ENCODE measurements at places on chromosomes 4 and X.

- DNase-seq, result no peak
Measured at GRCh38 chrX:789096-789495, 158.5 kb downstream of the SHOX start.

- DNase-seq, result peak; percentile 86
Measured at GRCh38 chr4:76589402-76589801, 154.4 kb downstream of the SHROOM3 start.

DNA sequence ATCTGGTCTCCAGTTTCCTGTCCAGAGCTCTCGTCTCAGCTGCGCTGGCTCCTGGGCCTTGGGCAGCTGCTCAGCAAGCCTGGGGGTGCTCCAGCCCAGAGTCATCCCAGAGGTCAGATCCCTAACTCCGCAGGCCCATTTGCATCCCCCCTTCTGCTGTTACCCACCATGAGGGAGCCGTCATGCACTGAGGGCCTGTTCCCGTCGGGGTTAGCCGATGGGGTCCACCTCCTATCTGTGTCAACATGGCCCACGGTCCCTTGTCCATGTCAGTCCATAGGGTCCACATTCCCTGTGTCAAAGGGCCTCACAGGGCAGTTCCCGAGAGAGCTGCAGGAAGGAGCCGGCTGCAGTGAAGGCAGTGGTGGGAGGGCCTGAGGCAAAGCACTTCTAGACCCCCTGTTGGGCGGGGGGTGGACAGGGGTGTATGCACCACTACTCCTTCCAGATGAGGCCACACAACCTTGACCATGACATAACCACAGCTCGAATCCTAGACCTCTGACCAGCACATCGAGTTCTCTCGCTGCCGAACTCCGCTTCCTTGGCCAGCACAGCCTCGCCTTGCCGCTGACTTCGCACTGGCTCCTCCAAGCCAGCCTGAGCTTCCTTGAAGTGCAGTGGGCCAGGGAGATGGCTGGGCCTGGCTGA, 24.9 kb downstream of the WDR1 start:
- DNase-seq, result no peak

DNA sequence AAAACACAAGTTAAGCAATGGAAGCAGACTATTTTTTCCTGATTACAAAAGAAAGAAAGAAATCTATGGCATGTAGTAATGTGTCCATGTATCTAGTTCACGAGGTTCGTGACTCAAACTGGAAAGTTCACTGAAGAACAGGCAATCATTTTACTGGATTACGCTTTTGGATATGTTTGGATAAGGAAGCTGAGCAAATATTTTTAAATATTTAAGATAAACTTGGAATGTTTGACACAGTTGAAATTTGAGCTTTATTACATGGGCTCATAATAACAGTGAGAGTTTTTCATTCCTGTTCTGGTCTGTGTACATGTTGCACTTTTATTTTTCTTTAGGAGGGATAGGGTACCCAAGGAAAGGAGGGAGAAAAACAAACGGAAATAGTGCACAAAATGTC, 244.2 kb upstream of the GK2 start:
- DNase-seq, result peak; percentile 36

DNA sequence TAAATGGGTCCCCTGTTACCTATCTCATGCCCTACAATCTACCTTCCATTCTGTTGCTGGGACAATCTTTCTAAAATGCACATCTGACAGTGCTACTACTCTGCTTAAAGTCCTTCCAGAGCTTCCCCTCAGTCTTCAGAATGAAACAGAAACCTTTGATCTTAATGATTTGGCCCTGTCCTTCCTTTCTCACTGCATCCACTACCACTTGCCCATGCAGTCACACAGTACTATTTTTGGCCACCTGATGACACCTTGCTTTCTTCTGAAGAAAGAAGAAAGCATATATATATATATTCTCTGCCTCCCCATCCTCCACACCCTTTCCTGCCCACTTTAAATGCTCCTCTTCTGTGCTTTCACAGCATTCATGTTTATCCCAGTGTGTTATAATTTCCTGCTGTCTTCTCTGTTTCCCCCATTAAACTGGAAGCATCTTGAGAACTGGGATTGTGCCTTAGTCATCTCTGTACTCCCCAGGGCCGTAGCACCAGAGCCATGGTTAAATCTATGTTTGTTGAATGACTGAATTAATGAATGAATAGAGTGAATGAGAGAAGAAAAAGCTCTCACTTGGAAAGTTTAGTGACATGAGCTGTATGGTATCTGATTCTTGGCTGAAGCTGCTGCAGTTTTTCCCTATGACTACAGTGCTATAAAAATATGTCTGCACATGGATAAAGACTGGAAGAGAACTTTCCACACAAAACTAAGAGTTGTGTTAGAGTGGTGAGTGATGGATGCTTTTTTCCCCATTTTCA, 56.2 kb downstream of the RTL9 start:
- peak; percentile 82 for DNase-seq

- DNase-seq, result peak; percentile 87
Measured at GRCh38 chr4:123452616-123453015, 56.0 kb downstream of the SPRY1 start.

DNA sequence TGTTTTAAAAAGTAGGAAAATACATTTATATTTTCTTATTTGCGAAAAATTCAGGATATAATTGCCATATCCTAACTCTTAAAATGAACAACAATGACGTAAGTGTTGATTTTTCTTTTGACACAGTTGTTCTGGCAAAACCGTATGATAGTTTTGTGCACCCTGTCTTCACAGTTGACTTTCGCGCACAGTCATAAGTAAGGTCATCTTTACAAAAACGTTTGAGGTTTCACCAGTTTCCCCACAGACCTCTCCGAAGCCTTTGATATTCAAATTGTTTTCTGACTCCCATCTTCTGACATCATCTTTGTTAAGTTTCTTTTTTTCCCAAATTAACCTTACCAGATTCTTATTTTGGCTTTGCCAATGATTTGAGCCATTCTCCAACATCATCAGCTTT, 48.1 kb upstream of the ATXN3L start:
- DNase-seq, result no peak

GRCh38 chr4:14289708-14290107, 662.2 kb upstream of the BOD1L1 start:
- no peak for DNase-seq

GRCh38 chrX:145002771-145003170, 244.5 kb upstream of the SPANXN1 start:
- DNase-seq, result no peak

GRCh38 chr4:173478201-173478912, 51.7 kb downstream of the HAND2 start:
- DNase-seq, result peak; percentile 60

GRCh38 chr4:128521156-128521555, 233.5 kb upstream of the PGRMC2 start:
- peak; percentile 30 for DNase-seq

- DNase-seq, result no peak
Measured at GRCh38 chrX:72050011-72050410, 81.7 kb downstream of the RTL5 start.

DNA sequence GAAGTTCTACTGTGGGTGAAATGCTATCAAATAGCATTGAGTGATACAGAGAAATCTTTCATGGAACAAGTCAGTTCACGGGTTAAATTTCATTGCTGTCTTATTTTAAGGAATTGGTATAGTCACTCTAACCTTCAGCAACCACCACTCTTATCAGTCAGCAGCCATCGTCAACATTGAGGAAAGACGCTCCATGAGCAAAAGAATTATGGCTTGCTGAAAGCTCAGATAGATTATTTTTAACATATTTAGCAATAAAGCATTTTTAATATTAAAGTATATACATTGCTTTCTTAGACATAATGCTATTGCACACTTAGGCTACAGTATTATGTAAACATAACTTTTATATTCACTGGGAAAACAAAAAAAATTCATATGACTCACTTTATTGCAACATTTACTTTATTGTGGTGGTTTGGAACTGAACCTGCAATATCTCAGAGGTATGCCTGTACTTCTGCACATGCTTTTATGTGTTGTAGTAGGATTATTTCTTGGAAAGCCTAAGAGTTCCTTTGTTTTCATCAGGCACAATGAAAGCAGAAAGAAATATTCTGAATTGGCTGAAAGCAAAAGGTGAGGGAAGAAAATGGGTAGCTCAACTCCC, 586.7 kb downstream of the GBA3 start:
- no peak for DNase-seq

DNA sequence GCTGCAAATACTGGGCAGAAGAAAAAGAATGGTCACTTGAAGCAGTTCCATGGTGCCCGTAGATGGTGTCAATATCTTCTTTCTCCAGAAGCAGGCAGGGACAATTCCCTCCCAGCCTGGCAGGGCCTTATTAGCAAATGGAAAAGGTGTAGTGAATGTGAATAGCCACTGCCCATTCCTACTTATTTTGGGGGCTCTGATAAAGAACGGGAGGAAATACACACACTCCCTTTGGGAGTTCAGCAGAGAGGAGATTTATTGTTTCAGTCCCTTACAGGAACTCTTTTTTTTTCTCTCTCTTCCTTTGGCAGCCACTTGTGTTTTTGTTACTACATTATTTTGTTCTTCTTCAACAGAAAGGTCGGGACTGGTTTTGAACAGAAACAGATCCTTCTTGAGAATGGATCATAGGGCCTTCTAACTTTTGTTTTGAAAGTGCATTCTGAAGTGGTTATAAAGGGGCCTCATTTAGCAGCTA, at the start of gene EMCN:
Gene EMCN (minus strand): TSS at position 159 of the 478 bp plus-strand sequence. CDS start 108 bp downstream, at position 51.
- peak; percentile 24 for DNase-seq

- peak; percentile 85 for DNase-seq
Measured at GRCh38 chr4:13988353-13989305, 361.1 kb upstream of the BOD1L1 start.

DNA sequence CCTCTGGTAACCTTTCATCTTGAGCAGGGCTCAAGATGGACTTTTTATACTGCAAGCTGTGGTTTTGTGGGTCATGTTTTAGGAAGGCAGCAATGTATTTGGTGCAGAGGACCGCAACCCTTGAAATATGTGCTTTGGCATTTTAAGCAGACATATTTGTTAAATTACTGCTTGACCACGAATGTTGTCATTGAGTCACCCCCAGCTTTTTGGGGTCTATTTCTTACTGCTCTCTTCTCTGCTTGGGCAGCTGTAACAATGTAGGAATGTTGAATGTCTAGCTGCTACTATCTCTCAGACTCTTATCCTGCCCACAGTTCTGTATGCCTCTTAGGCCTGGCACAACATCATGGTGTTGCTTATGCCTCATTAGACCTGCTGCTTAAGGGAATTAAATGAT, 6.0 kb downstream of the RBPJ start:
- DNase-seq, result peak; percentile 96
